ENCODE measurements at places on chromosomes 12 and 14.
A peak's percentile ranks its signal among the peaks of the same experiment; 100 is the strongest.

DNA sequence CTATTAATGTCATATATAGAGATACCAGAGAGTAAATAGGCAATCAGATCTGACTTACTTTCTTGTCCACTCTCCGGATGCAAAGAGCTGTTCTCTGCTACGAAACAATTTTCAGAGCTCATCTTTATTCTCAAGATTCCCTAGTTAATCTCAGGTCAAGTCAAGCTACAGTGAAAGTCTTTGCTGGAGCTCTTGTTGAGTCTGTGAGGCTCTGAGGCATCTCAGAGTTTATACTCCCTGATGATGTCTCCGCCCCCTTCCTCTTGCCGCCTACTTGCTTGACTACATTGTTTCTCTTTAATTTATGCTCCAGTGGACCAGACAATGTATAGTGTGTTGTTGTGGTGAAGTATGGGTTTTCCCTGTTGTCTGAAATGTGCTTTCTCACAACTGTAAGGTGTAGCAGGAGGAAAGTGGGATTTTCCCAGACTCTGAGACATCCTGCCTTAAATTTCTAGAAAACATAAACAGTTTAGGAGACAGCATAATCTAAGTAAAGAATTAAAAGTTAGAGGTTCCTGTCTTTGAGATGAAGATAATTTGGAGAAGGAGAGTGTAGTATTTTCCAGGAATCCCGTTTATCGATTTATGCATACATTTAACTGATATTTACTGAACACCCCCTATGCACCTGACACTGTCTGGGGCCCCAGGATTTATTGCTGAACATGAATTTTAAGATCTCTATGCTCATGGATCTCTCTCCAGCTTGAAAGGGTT is at the start of gene CD69:
CD69 (minus strand) TSS at position 203 of the 720 bp plus-strand sequence; CDS start at position 122, 81 bp downstream.
- no peak for DNase-seq

- DNase-seq = no peak
These were observed 52.6 kb upstream of the OTX2 start for GRCh38 chr14:56862836-56863235.

- no peak for DNase-seq
These were observed 553 bp upstream of the DAZAP2 start for GRCh38 chr12:51238037-51238509.

GRCh38 chr12:80230068-80230467 is 130.7 kb downstream of the OTOGL start:
- DNase-seq = peak; percentile 38

DNA sequence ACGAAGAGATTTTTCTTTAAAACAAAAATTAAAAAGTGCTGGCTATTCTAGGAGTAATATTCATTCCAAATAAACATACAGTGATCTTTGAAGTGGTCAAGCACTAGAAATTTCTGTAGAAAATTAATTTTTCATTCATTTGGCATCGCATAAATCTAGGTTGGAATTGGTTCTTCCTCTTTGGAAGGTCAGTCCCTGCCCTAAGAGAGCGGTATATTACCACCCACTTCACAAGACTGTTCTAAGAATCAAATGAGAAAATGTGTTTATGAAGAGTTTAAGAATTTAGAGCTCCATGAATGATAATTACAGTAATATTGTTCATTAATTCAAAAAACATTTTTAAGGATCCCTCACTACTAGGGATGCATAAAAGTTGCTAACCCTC is 444 bp upstream of the GEMIN2 start:
- no peak for DNase-seq

DNA sequence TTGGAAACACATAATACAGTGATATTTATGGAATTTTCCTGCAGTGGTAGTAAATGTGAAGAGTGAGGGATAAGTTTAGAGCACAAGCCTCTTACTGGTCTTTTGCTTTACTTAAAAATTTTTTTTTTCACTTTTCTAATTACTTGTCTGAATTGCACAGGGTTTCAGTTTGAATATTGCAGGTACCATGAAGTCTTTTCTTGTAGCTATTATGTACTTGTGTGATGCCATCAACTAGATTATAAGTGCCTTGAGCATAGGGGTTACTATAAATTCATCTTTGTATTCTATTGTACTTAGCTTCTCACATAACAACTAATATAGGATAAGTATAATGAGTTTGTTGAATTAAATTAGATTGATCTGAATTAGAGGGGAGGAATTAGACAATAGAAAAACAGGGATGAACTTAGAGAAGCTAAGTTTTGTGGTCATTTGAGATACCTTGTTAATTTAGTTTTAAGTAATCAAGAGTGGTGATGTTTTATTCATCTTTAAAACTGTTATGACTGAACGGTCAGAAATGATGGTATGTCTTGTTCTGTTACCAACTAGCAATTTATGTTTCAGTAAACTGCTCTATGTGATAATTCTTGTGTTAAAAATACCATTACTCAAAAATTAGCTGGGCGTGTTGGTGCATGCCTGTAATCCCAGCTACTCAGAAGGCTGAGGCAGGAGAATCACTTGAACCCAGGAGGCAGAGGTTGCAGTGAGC is 42.1 kb downstream of the CCDC91 start:
- no peak for DNase-seq

- peak; percentile 83 for DNase-seq
These were observed 7.2 kb downstream of the NAV3 start for GRCh38 chr12:77837876-77838291.

- no peak for DNase-seq
These were observed 4.0 kb downstream of the KIF26A start for GRCh38 chr14:104142136-104142945.

DNA sequence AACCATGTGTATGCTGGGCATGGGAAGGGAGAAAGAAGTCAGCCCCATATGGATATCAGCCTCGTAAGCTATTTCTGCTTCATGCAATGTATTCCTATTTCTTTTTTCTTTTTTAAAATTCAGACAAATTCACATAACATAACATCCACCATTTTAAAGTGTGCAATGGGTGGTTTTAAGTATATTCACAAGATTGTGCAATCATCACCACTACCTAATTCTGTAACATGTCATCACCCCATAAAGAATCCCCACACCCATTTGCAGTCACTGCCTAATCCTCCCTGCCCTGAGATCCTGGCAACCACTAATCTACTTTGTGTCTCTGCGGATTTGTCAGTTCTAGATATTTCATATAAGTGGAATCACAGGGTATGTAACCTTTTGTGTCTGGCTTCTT is 9.5 kb downstream of the POMT2 start:
- no peak for DNase-seq

GRCh38 chr14:52267501-52268278 is at the start of gene PTGDR:
Gene PTGDR, plus strand, starts transcription at chr14:52267698. Its CDS starts 117 bp downstream, at chr14:52267815.
- no peak for DNase-seq

DNA sequence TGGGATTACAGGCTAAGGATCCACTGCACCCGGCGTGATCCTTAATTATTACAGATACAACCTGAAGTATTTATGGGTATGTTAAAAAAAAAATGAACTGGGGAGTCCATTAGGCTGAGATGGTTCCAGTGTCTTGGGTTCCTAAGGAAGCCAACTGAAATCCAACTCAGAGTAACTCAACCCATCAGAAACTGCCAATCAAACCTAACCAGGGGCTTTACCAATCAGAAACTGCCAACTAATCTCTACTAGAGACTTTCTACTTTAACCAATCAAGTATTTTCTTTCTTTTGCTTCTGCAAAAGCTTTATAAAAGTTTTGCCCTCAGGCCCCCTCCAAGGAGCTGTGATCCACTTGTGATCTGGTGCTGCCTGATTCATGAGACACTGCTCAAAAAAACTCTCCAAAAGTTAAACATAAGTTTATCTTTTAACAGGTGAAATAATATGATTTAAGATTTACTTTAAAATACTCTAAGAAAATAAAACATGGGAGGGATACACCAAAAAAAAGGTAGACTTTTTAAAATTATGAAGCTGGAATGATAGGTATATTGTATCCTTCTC is 88.0 kb downstream of the ACADS start:
- no peak for DNase-seq

GRCh38 chr12:93653712-93654111 is 23.5 kb upstream of the CRADD start:
- no peak for DNase-seq

DNA sequence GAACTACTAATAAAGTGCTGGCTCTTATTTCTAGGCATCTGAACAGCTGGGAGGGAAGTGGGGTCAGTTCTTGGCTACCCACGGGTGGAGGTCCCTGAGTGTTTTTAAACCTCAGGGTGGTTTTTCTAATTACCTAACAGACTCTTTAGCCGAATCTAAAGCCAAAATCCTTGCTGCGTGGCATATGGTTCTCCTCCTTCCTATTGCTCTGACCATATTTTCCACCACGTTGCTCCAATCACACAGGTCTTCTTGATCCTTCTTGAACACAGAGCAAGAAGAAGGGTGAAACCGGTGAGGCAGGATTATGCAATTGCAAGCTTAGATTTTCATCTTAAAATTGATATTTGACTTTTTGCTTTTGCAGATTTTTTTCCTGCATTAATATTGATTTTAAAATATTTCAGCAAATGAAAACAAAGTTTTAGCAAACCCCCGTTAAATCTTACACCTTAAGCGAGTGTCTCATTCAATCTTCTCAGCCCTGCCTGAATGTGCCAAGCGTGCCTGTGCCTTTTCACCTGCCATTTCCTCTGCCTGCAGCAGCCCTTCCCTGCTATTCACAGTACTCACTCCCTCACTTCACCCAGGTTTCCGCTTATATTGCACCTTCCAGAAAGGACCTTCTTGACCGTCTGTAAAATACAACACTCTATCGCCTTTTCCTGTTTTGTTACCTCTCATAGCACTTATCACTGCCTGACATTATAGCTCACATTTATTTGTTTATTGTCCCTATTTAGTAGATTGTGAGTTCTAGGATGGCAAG is 506.0 kb downstream of the DIO2 start:
- DNase-seq = no peak

GRCh38 chr12:58530742-58531062 is 389.6 kb downstream of the LRIG3 start:
- no peak for DNase-seq

GRCh38 chr14:34227834-34228649 is 234.0 kb downstream of the SPTSSA start:
- DNase-seq = peak; percentile 78

DNA sequence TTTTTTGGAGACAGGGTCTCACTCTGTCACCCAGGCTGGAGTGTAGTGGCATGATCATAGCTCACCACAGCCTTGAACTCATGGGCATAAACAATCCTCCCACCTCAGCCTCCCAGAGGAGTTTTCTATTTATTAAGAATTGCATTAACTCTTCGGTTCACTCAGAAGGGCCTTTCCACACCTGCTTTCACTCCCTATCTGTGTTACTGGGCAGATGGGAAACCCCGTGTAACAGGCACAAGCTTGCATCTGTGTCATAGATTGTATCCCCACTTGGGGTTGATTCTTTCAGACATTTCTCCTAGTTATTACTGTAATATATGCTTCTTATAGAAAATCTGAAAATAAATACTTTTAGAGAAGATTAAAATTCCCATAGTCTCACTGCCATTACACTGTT is 38.7 kb downstream of the STX2 start:
- no peak for DNase-seq

- DNase-seq = no peak
These were observed 3.9 kb upstream of the LHX5 start for GRCh38 chr12:113475451-113476175.

GRCh38 chr14:74881431-74882102 is at the start of gene DLST:
Gene DLST, plus strand, starts transcription at chr14:74881916. Its CDS starts 38 bp downstream, at chr14:74881954.
- peak; percentile 91 for DNase-seq

GRCh38 chr14:103696466-103697071 is 18.7 kb downstream of the XRCC3 start:
- DNase-seq = peak; percentile 76

- DNase-seq = no peak
These were observed 17.2 kb upstream of the ELK3 start for GRCh38 chr12:96177013-96177412.

GRCh38 chr12:125159702-125160101 is 94.5 kb downstream of the AACS start:
- no peak for DNase-seq

- DNase-seq = peak; percentile 91
These were observed 2.9 kb upstream of the CACNB3 start for GRCh38 chr12:48815126-48816110.

- DNase-seq = no peak
These were observed 237.4 kb downstream of the CHST11 start for GRCh38 chr12:104694161-104694560.

GRCh38 chr12:68359674-68360073 is 27.5 kb upstream of the MDM1 start:
- no peak for DNase-seq

GRCh38 chr14:73146111-73146510 is 9.8 kb downstream of the PSEN1 start:
- no peak for DNase-seq

- peak; percentile 81 for DNase-seq
These were observed 88.2 kb downstream of the TBC1D30 start for GRCh38 chr12:64912516-64913255.

DNA sequence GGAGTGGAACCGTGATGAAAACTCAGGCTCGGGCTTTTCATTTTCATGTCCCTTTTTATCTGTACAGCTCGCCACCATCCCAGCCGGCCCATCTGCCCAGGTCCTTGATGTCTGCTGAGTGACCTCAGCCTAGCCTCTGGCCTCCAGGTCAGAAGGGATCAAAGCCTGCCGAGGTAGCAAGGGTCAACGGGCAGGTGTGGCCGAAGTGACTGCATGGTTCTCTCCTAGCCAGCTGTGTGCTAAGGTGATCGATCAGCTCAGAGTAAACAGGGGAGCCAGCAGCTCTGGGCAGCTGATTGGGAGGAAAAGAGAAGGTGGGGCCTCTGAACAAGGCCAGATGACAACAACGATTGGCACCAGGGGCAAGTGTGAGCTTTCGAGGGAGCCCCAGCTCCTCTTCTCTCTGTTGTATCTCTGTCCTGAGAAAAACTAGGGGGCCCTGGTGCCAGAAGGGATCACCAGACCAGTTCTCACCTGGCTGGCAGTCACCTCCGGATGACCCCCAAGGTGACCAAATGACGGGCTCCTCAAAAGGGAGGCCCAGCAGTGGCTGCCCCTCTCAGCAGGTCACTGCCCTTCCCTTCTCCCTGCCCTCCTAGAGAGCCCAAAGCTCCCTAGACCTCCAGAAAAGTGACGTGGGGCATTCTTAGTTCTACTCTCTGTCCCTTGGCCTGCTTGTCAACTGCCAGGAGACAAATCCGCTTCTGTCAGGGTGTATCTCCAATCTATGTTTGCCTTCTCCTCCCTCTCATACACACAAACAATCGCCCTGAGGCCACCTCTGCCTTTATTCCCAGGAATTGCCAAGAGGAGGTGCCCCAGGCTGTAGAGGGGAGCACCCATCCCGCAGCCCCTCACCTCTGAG is 3.4 kb downstream of the SLC6A12 start:
- DNase-seq = no peak
